CD8-positive, alpha-beta T cell (primary cell): ENCODE measurements at places on chromosomes 7 and 10.

DNA sequence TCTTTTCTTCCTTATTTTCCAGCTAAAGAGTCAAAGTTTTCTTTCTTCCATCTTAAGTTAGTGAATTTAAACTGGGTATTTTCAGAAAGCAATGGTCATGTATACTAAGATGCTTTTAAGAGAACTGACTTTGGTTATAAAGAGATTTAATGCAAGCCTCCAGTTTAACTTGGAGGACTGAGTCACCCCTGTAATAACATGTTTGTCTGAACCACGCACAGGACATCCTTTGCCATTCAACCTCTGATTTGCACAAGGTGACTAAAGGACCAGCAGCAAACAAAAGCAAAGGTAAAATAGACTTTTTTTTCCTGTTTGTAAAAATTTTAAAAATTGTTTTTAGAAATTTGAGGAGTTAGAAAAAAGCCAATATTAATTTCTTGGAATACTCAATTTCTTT lies 2.9 kb downstream of the HYAL4 start:
- no peak for DNase-seq

DNA sequence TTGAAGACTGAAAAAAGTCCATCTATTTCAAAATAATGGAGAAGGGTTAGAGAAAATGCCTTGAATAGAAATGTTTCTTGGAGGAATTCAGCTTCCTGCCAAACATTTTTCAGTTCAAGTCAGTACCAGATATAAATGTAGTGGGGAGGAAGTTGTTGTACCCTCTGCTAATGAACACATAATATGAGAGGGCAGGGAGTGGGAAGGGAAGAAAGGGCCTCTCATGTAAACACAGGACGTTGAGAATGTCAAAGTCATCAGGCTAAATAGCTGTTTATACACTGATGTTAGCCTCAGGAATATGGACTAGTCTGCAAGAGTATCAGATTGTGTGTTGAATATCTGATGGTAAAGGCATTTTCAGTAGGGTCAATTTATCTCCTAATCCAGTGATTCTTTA lies 37.0 kb downstream of the GPR37 start:
- no peak for DNase-seq

- no peak for DNase-seq
Observed at GRCh38 chr7:91162436-91162835, 101.8 kb upstream of the FZD1 start.

GRCh38 chr7:13057462-13058200 lies 370.2 kb downstream of the ARL4A start:
- DNase-seq: no peak

- DNase-seq: no peak
Observed at GRCh38 chr7:5234852-5235831, 45.1 kb downstream of the WIPI2 start.
